Esophagus squamous epithelium (tissue), 5 donors: ENCODE measurements at places on chromosomes 4 and X.

DNA sequence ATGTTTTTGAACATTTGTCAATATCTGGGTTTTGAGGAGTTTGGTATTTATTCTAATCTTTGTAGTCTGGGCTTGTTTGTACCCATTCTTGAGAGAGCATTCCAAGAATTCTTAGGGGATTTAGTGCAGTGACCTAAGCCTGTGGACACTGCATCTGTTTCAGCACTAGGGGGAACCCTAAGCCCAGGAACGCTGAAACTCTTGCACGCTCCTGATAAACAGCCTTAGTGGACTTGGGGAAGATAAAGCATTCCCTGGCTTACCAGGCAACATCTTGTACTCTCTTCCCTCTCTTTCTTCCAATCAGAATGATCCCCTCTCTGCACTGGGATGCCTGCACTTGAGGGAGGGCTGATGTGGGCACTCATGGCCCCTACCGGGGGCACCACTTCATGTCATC lies 654.9 kb upstream of the HTR2C start:
- no peak for DNase-seq

GRCh38 chrX:45860450-45860849 lies 659.8 kb upstream of the DIPK2B start:
- no peak for DNase-seq

DNA sequence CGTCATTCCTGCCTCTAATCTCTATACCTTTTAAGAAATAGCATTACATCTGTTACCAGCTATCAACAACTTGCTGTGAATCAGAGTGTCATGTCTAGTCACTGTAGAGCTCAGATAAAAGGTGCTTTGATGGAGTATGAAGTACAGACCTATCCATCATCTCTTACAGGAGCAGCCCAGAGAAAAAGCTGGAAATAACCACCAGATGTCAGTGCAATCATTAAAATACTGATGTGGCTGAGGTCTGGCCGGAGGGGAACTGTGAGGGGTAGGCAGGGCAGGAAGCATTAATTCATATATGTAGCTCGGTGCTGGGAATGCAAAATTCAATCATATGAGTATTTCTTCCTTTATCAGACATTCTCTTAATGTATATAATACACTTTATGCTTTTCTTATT lies 100.6 kb downstream of the AKAP4 start:
- no peak for DNase-seq

DNA sequence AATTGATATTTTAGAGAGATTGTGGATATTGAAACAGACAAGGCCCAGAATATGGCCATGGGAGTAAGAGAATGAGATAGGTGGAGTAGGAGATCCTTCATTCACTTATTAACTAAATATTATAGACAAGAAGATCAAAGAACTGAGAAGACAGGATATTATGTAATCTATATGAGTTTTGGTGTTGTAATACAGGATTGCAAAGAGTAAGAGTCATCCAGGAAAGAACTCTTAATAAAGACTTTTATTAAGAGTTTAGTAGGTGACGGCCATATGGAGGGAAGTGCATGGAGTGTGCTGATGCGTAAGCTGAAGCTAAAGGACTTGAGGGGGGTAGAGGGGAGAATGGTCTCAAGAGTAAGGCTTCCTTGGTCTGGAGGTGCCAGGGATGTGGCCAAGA lies 153.7 kb downstream of the VEGFC start:
- no peak for DNase-seq

GRCh38 chrX:23497919-23498318 lies 163.3 kb downstream of the PTCHD1 start:
- DNase-seq = no peak
